ENCODE measurements at places on chromosomes 6 and 20.

- DNase-seq = peak; percentile 65
These were observed 677 bp downstream of the NEURL2 start for GRCh38 chr20:45890077-45890984.

DNA sequence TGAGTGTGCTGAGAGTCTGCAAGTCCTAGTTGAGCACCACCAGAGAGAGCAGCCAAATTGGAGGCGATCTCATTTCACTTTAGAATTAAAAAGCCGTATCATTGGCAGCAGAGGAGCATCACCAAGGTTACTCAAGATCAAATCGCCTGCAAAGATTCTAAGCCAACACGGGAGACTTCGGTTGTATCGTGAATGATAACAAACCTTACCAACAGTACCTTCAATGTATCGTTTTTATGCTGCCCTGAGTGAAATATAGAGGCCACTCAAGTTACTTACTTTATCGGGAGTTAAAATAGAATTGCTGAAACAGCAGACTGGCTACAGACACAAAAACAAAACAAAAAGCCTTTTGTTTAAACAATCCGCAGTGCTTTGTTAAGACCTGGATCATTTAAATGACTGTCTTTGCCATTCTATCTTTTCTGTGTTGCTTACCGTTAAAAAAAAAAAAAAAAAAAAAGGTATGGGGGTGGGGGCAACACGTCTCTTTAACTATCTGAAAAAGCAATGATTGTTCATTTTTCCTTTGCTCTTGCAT, 14.2 kb downstream of the NHSL1 start:
- no peak for DNase-seq

DNA sequence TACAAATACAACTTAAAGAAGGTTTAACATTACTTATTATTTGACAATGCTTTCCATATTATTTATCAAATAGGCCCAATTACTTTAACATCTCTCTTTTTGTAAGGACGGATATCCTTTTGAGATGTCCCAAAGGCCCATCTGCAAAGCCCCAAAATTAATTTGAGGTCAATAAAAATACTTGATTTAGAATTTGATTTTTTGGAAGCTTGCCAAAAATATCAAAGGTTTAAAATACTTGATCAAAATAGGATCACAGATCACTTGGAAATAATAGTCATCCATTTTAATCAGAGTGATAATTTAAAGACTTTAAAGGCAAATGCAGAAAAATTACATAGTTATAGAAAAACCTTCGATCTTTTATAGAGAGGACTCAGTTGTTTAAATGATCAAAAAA, 8.1 kb downstream of the C6orf58 start:
- no peak for DNase-seq

DNA sequence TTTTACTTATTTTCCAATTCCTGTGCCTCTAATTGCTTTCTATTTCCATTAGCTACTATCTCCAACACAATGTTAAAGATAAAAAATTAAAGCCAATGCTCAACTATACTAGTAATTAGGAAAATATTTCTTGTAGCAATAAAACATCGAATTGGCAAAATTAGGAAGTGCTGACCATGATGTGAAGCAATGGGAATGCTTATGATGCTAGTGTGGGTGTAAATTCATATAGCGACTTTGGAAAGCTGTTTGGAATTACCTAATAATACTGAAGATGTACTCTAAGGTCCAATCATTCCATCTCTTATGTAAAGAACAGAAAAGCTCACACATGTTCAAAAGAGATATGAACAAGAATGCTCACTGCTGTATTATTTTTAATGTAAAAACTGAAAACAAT, 78.2 kb downstream of the UBE3D start:
- no peak for DNase-seq

DNA sequence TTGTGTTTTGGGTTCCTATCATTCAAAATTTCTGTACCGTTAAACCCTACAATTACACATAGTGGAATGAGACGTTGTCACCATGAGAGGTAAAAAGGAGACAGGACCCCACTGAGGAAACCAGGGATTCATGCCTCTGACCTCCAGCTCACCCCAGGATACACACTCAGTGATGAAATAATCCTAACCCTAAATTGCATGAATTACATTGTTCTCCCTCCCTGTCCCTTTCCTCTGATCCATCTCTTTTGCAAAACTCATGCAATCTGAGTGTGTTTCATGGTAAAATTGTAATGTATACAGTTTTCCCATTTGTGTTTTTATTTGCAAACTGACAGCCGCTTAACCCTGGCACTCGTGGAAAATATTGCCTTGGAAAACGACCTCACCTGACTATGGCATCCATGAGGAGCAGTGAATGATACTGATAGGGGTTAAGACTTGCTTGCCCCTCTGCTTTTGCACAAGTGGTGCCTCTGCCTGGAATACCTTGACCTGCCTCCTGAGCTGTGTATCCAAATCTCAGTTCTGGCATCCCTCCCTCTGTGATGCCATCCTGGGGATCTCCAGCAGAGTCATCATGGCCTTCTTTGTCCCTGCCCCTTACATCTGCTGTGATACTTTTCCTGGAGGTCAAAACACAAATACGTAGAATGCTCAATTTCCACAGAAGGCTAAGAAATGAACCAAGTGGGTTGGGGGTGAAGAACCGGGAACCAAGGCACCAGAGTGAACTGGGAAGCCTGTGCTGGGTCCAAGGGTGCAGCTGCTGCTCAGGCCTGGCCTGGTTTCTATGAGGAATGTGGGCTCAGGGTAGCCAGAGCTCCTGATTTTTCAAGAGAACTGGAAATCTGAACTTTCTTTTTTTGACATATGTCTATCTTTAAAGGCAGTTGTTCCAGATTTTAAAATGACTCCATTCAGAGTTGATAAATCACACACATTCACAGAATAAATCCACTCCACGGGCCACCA, 211.6 kb upstream of the ZNF217 start:
- DNase-seq = no peak

GRCh38 chr20:11117808-11118528, 444.2 kb upstream of the JAG1 start:
- no peak for DNase-seq

DNA sequence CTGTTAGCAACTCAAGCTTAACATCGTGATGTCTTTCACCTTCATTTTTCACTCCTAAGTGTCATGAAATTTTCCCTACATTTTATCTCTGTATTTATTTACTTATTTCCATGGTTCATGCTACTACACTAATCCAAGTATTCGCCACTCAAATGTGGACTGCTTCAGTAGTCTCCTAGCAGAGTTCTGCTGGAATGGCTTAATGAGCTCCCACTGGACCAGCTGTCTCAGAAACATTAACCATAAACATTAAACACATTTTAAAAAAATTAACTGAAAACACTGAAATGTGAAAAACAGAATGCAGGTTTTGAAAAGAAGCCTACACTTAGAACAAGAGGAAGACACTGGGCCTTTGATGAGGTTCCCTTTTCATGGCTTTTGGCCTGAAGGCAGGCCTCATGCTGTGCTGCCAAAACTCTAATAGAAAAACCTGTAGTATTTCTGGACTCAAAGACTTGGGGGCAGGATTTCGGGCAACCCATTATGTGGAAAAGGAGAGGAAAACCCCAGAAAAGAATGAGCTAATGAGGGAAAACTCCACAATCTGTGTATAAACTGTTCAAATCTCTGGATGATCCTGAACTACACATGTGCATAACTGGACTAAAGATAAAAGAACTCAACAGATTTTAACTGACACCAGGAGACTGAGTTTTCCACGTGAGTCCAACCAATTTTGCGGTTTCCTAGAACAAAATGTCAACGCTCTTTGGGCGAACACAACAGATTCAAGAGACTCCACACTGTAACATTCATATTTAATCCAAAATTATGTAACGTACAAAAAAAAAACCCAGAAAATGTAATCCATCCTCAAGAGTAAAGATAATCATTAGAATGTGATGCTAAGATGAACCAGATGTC, 33.0 kb downstream of the SAMD3 start:
- DNase-seq = no peak

DNA sequence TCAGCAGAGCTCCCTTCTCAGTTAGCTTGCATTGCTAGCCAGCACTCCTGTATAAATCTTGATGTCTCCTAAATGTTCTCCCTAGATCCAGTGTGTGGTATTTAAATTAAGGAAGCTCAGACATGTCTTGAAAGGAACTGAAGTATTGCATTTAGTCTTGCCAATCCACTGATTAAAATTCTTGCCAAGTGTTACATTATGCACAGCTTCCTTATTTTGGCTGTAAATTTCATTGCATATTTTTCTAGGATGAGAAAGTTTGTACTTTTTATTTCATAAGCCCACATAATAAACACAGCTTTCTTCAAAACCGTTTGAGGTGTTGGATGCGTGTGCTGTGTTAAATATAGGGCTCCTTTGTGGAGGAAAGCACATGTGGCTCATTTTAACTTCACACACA, 329.8 kb upstream of the FLRT3 start:
- no peak for DNase-seq

- DNase-seq = no peak
These were observed 35.5 kb upstream of the TSHZ2 start for GRCh38 chr20:52936351-52937340.

GRCh38 chr20:49320460-49320859, 42.6 kb upstream of the ZNFX1 start:
- DNase-seq = no peak

- DNase-seq = no peak
These were observed 29.6 kb downstream of the RGS17 start for GRCh38 chr6:153101461-153101860.

DNA sequence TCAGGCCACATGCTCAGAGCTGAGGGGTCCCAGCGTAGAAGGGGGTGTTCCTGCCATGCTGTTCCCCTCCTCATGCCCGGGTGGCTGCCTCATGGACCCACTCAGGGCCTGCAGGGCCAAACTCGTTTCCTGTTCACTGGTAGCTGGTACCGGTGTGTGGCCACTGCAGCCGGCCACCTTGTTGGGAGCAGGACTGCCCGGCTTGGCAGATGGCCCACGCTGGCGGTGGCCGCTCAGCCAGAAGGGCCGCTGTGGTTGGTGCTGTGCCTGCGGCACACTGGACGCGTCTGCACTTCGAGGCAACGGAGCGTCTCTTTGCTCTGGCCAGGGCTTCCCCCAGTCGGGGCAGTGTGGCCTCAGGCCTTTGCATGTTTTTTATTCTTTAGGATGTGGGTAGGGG, 10.0 kb upstream of the COL20A1 start:
- DNase-seq = no peak

GRCh38 chr6:113697632-113698410, 159.3 kb upstream of the MARCKS start:
- no peak for DNase-seq

DNA sequence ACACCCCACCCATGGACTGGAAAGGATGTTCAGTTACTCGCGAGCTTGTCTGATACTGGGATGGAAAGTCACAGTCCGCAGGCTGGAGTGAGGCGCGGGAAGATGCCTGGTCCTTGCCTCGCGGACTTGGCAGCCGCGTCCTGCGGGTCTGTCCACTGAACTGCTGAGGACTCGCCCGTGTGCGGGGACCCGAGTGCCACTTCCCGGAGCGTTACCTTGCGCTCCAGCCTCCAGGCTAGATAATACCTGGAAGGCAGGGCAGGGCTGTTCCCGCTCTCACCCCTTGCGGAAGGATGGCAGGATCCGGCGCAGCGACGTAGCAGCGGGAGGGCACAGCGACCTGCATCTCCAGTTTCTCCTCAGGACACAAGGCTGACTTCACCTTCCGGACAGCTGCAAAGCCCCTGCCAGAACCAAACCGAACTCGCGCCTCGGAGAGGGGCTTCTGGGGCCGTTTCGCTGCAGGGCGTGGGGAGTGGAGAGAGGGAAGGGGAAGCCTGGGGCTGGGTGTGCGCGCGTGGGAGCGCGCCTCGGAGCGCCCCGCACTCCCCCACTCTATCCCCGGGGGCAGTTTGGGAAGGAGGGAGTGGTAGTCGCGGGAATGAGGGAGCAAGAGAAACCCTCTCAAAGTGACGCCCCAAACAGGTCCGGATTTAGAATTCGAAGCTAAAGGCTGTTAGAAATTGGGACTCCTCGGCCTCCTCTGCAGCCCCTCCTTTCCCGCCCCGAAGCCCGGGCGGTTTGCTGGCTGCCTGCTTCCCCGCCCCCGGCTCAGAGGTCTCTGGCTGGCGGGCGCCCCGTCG, at the start of gene KCNQ5:
Gene KCNQ5, plus strand, starts transcription at position 774 of the 803 bp plus-strand sequence.
- peak; percentile 51 for DNase-seq

GRCh38 chr6:126002755-126003679, 16.7 kb downstream of the TRMT11 start:
- DNase-seq = no peak

GRCh38 chr6:10404799-10405512, 9.9 kb downstream of the TFAP2A start:
- DNase-seq = no peak

- DNase-seq = no peak
These were observed 120.7 kb upstream of the FOXQ1 start for GRCh38 chr6:1191141-1191630.

DNA sequence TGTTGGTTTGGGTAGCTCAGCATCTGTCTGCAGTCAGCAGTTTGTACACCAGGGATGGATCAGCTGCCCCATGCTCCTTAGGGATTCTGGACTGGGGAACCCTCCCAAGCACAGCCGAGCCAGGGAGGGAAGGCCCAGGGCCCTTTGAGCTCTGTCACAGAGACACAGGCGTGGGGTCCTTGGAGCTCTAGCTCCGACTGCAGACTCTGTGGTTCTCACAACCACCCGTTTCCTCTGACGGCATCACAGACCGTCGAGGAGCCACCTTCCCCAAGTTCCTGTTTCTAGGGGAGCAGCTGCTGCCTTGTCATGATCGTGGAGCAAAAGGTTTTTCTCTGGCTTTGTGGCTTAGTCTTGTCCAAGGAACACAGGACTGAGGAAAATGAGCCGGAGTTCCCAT, at the start of gene SLA2:
Gene SLA2, minus strand, starts transcription at position 199 of the 400 bp plus-strand sequence. CDS start 4,861 bp downstream, outside the sequence.
- peak; percentile 33 for DNase-seq

DNA sequence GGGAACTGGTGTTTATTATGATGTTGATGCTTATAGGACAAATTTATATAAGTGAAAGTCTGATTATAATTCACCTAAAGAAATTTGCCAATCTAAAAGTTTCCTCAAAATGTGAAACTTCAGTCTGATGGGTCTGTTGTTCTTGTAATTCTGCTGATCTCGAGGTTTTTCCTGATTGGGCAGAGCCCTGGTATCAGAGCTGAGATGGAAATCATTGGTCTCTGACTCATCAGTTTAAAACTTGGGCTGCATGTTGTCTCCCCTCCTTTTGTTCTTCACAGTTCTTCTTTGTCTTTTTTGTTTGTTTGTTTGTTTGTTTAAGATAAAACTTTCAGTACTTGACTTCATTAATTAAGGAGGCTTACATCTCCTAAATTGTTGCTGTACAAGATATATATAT, 5.9 kb downstream of the SMAP1 start:
- DNase-seq = no peak

- DNase-seq = no peak
These were observed 44.0 kb downstream of the BMP2 start for GRCh38 chr20:6811262-6812035.

- DNase-seq = no peak
These were observed 44.0 kb downstream of the LRFN2 start for GRCh38 chr6:40543146-40543545.

GRCh38 chr6:2866171-2866846, 24.6 kb upstream of the SERPINB1 start:
- no peak for DNase-seq

GRCh38 chr6:39444479-39445019, 122.0 kb upstream of the KCNK16 start:
- no peak for DNase-seq
